Activated CD4-positive, alpha-beta T cell treated with anti-CD3 and anti-CD28 coated beads, Interleukin-2, amount 10 ng/mL, durations not matched to agents 24 days and 14 days (primary cell): ENCODE measurements at places on chromosomes 3 and 15. TPM values are rescaled to one million over a fixed set of nuclear protein-coding genes. Genes with fewer than 3 reads are reported as not detected.
A peak's percentile ranks its signal among the peaks of the same experiment; 100 is the strongest.

- DNase-seq = no peak
Measured at GRCh38 chr15:91689377-91689776, 164.1 kb upstream of the SLCO3A1 start.

GRCh38 chr15:91855684-91856489, 2.4 kb downstream of the SLCO3A1 start:
- DNase-seq = no peak

DNA sequence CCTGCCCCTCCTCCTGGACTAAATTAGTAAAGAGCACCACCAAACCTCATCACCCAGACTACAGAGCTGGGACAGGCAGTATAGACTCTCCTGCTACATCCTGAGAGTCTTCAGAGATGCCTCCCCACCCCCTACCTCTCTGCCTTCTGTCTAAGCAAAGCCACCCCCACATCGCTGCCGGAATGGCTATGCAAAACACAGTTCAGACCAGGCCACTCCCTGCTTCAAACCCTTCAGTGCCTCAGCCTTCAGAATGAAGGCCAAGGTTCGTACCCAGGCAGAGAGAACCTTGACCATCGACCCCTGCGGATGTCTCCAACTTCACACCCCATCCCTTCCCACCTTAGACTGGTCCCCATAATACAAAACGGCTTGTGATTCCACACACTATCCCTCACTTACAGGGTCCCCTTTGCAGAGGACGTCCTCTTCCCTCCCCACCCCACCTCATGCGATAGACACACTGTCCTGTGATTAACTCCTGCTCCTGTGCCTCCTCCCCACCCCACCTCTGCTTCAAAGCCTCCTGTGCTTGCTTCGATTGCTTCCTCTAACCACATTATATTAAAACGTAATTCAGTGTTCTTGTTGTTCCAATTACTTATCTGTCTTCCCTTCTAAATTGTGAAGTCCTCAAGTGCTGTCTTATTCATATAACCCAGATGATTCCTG, 175.3 kb downstream of the UACA start:
- DNase-seq = no peak

- no peak for DNase-seq
Measured at GRCh38 chr3:95148107-95148506, 1085.2 kb downstream of the NSUN3 start.

GRCh38 chr3:150798122-150798618, 35.2 kb upstream of the SIAH2 start:
- peak; percentile 56 for DNase-seq

DNA sequence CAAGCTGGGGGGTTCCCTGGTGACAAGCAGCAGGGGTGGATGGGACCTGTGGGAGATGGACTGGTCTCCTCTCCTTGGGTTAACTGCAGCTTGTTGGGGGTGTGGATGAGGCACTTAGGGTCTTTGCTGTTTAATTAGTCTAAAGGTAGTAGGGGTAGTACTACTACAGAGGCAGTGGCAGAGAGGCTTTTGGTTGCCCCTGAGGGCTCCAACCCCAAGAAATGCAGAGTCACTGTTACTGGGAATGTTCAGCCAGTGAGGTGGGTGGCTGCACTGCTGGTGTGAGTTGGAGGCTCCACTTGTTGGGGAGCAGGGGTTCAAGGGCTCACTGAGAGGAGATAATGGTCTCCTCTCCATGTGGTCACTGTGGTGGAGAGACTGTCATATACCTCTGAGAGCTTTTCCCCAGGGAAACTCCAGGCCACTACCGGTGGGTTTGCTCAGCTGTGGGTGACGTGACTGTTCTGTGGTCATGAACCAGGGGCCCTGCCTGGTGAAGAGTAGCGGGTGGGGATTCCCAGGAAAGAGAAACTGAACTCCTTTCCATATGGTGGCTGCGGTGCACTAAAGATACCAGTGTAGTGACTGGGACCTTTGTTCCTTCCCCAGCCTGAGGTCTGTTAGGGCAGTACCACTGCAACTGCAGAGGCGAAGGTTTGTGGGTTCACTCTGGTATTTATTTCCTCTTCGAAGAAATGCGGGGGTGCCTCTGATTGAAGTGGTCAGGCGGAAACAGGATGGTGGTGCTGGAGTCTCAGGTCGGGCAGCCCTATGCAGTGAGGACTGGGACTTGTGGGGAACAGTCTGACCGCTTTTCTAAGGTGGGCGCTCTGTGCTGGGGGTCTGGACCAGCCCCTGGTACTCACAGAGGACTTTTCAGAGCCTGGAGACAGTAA, 68.9 kb upstream of the TNFSF10 start:
- DNase-seq = peak; percentile 97

GRCh38 chr3:71689291-71689690, 35.9 kb downstream of the EIF4E3 start:
- no peak for DNase-seq

DNA sequence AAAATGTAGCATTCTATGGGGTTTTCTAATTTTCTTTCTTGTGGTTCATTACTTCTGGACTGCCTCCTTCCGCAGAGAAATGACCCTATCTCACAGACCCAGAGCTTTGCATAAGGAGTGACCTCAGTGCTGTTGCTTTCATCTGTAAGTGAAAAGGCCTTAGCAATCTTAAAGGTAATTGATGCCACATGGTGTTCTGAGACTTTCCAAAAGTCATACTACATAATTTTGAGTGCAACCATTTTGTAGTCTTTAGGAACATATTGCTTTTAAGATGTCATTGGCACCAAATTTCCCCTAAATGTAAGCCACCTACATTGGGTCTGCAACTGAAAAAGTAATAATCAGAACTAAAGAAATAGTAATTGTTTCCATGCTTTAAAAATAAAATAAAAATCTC, 9.2 kb upstream of the HHLA2 start:
- DNase-seq = no peak

DNA sequence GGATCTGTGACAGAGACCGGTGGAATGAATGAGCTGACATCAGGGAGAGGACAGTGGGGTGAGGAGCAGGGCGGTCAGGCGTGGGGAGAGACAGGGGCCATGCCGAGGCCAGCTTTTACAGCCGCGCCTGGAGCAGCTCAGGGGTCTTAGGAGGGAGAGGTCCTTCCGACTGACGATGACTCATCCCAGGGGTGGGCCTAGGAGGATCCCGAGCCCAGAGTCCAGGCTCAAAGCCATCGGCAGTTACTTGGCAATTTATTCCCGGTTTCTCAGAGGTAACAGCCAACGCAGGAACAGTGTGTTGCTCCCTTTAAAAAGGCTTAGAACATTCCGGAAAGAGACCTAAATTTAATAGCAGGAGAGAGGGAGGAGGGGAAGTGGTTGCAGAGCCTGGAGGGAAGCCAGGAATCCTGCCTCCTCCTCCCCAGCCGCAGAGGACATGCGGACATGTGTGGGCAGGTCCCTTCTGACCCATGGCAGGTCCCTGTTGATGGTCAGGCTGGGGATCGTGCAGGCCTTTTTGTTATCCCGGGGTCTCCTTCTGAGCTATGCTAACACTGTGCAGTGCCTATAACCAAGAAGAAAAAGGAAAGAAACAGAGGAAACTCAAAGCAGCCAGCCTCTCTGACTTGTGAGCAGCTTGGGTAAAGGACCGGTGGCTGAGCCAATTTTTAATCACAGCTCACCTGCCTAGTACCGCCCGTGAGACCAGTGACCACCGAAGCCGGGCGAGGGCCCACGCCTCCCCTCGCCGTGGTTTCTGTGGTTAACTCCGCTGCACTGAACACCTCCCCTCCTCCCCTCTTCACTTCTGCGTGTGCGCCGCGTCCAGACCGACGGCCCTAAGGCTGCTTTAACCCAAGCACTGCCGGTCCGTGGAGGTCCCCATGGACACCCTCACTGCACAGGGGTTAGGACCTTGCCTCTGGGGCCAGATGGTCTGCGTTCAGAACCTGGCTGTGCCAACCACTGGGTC, 392.4 kb upstream of the PROK2 start:
- peak; percentile 58 for DNase-seq

DNA sequence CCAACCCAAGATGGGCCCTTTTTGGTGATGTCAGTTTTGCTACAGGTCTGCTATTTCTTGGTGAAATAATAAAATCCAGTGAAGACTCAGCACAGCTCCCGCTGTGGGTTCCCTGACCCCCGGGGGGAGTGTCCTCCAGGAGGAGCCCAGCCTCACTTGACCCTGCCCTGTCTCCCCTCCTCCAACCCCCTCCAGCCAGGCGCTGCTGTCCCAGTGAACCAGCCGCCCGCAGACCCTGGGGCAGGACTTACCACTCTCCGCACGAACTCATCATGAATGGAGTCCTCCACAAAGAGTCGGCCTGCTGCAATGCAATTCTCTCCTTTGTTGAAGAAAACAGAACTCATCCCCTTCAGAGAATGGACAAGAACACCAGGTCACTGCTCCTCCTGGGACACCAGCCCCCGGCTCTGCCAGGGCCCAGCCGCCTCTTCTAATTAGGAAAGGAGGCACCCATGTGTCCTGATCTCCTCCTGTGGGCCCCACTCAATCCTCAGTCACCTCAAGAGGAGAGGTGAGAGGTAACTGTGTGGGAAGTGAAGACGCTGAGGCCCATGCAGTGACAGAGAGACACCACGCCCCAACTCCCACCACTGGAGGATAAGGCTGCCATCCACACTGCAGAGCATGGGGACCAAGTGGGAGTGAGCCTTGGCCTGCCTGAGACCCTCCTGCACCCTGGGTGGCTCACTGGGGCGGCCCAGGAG, 28.8 kb upstream of the SLC41A3 start:
- no peak for DNase-seq

GRCh38 chr3:111776827-111777483, 82.1 kb upstream of the PHLDB2 start:
- no peak for DNase-seq

GRCh38 chr15:80999623-81000036, 1.1 kb upstream of the TLNRD1 start:
- DNase-seq = peak; percentile 90

DNA sequence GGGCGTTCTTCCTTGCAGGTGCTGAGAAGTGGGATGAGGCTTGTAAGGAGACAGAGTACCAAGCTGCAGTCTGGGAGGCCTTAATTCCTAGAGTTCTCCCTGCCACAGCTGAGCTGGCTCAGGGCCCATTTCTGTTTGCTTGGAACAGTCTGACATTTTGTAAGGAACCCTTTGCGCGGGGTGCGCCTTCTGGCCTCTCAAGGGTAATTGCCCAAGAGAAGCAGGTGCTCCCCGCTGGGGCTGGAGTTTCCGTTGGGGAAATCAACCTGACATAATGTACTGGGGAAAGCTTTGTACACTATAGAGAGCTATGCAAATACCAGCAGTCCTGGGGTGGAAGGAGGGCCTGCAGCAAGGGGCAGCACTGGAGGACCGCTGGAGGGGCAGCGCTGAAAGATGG, 83.6 kb downstream of the HMG20A start:
- no peak for DNase-seq

- DNase-seq = no peak
Measured at GRCh38 chr15:48759921-48760320, 50.9 kb downstream of the CEP152 start.

- DNase-seq = peak; percentile 64
Measured at GRCh38 chr3:10417847-10418246, 87.5 kb downstream of the ATP2B2 start.

- DNase-seq = no peak
Measured at GRCh38 chr3:94070341-94070911, 7.6 kb downstream of the NSUN3 start.

DNA sequence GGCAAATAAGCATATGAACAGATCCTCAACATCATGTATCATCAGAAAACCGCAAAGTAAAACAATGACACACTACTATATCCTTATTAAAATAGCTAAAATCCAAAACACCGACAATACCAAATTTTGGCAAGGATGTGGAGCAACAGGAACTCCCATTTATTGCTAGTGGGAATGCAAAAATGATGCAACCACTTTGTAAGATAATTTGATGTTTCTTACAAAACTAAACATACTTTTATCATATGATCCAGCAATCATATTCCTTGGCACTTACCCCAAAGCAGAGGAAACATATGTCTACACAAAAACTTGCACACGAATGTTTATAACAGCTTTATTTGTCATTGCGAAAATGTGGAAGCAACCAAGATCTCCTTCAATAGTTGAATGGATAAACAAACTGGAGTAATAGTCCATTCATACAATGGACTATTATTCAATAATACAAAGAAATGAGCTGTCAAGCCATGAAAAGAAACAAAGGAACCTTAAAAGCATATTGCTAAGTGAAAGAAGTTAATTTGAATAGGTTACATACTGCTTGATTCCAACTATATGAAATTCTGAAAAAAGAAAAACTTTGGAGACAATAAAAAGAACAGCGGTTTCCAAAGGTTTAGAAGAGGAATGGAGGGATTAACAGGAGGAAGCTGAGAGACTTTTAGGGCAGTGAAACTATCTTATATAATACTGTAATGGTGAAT, 172.0 kb downstream of the VPS13C start:
- DNase-seq = no peak

DNA sequence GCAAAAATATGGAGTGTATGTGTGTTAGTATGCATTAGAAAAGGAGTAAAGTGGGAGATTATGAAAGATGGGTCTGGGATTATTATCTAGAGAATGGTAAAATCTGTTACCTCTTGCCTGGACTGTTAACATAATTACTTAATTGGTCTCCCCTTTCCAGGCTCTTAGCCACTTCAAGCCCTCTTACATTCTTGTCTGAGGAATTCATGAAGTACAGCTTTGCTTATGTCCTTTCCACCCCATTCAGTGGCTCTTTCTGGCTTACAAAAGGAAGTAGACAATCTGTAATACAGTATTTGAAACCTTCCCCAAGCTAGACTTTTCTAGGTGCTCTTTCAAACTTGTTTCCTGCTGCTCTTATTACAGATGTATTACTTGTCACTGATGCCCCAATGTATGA, 129.8 kb downstream of the MBNL1 start:
- no peak for DNase-seq

GRCh38 chr3:132592216-132592615, 4.9 kb upstream of the ACKR4 start:
- no peak for DNase-seq

- no peak for DNase-seq
Measured at GRCh38 chr15:100710744-100711515, 108.5 kb downstream of the ASB7 start.

GRCh38 chr3:71128961-71129360, 454.6 kb downstream of the FOXP1 start:
- DNase-seq = peak; percentile 64

- no peak for DNase-seq
Measured at GRCh38 chr3:186477876-186478275, 66.3 kb downstream of the CRYGS start.

GRCh38 chr15:52746162-52746757, 43.9 kb downstream of the ONECUT1 start:
- no peak for DNase-seq

GRCh38 chr3:120864541-120864940, 43.5 kb upstream of the STXBP5L start:
- no peak for DNase-seq

GRCh38 chr3:45841420-45841756, 531 bp downstream of the LZTFL1 start:
- no peak for DNase-seq

GRCh38 chr15:85858586-85859375, 64.1 kb upstream of the KLHL25 start:
- DNase-seq = peak; percentile 93

CLDN16 gene
- not detected in 2 replicates for total RNA-seq

PXK gene
- 41.1 and 45.7 TPM in 2 replicates for total RNA-seq

ATP10A gene
- 42.7 and 48.0 TPM in 2 replicates for total RNA-seq

TLR9 gene
- 0.17 and 0.42 TPM in 2 replicates for total RNA-seq

GPR149 gene
- not detected in 2 replicates for total RNA-seq

NEK10 gene
- 0.26 and 0.28 TPM in 2 replicates for total RNA-seq

HPS3 gene
- total RNA-seq = 15.3 and 17.4 TPM in 2 replicates

FRMD5 gene
- total RNA-seq = 0.09 TPM in 1 of 2 replicates, not detected in the other

PLCL2 gene
- 14.8 and 15.2 TPM in 2 replicates for total RNA-seq

CNTN4 gene
- not detected in 2 replicates for total RNA-seq

COL6A6 gene
- not detected in 2 replicates for total RNA-seq
